Central memory CD4-positive, alpha-beta T cell (primary cell): ENCODE measurements at places on chromosomes 2 and 18.

- no peak for DNase-seq
Observed at GRCh38 chr18:44700652-44701051, 20.0 kb downstream of the SETBP1 start.

- DNase-seq = no peak
Observed at GRCh38 chr2:195632856-195633572, 24.0 kb upstream of the SLC39A10 start.

DNA sequence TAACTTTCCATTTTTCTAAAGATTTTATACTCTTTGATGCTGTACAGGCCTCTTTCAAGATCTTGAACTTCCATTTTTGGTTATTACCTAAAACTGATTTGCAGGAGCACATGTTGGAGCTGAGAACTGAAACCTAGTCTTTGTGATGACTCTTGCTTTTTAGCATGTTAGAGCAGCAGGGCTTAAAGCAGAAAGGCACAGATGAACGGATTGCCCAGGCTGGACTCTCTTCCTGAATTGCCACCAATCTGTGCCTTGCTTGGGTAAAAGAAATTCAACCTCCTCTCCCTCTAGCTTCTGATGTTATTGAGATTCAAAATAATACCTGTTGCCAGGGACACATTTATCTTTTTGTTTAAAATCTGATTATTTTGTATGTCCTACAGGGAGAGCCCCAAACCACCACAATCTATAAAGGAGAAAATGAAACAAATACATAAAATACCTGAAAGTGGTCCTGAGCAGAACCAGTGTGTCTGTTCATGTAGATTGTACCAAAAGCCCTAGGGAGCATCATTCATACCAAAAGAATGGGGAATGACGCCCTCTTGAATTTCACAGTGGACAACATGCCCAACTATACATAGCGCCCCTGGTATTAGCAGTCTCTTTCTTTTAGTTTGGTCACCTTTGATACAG lies 277.0 kb upstream of the MAP2 start:
- DNase-seq = no peak

DNA sequence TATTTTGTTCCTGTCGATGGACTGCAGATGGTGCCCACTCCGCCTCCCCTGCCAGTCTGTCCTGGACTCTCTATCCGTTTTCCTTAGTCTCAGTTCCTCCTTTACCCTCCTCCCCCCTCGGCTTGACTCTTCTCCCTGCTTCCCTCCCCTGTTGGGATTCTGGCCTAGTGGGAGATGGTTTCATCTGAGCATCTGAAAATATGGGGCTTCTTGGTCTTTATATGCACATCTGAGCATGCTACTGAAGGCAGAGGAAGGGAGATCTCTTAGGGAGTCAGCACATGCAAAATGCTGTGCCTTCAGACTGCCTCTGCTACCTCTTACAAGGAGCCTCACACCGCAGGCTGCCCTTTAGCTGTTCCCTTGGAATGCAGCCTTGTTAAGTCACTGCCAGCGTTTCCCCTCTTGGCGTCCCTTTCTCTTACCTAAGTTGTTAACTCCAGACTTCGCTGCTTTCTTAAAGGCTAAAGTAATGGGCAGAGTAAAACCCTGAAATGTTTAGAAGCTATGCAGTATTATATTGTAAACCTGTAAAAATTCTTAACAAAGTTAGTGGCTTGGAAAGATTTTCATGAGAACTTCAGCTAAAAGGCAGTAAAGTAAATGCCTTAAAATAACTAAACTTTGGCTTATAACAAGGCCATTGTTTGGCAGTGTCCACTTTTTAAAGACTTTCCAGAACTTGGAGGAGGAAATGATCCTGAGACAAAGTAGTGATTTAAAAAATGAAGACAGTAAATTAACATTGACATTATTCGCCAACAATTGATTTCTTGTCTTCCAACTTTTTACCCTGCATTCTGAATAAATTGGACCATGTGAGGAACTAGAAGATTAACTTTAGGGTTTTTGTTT lies 49.8 kb downstream of the LDLRAD4 start:
- DNase-seq = no peak

- no peak for DNase-seq
Observed at GRCh38 chr2:46098621-46099062, 198.6 kb upstream of the EPAS1 start.

DNA sequence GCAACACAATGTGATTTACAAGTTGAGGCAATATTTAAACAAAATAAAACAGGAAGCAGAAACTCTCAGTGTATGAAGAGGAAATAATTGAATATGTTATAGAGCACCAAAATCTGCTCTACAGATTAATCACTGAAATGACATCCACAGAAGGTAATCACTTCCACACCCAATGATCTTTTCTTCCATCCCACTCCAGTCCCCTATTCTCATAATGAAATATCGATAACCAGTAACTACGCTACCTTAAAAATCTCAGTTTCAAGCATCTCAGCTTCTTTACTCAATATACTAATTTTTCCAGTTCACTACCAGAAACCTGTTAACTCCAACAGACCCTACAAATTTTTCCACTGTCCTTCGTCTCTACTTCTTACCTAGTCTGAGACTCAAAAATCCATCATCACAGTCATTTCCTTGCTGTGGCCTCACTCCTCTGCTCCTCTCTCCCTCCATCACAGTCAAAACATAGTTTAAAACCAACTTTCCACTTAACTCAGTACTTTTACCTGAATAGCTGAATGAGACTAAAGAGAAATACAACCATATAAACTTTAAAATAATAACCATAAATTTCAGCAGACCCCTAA lies 67.1 kb downstream of the MEMO1 start:
- no peak for DNase-seq

DNA sequence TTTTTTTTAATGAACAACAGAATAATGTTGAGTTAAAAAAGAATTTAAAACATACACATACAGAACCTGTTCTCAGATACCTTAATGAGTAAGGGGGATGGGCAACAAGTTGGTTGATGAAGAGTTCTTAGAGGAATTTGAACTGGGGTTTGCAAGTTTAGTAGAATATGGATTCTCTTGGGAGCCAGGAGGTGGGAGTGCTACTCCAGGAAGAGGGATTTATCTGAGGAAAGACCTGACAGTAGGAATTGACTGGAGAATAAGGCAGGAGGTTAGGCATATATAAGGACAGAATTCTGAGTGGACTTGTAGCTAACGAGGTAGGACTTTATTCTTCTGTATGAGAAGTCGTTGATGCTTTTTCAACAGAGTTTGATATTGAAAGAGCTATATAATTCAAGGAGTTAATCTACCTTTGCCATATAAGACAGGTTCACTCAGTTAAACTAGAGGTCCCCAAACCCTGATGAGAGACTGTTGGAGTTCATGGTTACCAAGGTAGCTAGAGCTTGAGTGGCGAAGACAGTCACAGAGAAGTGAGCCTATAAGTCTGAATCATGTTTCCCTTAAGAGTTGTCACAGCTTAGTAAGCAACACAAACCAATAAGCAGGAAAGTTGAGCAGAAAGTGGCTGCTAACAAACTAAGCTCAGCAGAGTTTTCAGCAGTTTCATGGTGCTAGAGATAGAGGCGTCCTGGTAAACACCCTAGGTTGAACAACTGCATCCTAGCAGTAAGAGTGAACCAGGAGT lies 88.2 kb downstream of the NCOA1 start:
- DNase-seq = no peak

DNA sequence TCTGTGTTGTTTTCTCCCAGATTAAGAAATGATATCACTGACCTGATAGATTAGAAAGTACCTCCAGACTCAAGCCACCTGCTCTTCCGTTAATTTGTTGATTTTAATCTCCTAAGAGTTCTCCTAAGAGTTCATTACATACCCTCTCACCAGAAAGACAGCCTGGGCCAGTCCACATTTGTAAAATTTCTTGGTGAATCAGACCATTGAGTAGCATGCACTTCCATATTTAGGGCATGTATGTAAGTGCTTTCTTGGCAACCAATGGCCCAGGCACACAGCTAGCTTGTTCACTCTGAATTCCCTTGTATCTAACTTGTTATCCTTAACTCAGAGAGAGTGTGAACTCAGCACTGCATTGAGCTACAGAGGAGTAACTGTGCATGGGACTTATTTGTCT lies 158.1 kb upstream of the ACAA2 start:
- no peak for DNase-seq

DNA sequence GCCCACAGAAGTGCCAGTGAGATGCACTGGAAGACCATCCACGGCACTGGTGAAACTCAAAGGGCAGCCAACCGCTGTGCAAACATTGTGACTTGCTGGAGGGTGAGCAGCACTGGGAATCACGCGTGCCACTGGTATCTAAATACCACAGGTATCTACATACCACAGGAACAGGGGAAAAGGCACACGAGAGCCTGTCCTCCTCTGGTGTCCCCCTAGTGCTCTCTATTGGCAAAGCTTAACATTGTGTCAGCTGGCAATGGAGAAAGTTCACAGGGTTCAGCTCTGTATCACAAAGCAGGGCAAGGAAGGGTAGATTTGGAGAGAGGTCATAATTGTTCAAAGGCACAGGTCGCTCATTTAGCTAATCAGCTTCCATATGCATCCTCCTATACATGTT lies 12.6 kb upstream of the SEC11C start:
- no peak for DNase-seq

- no peak for DNase-seq
Observed at GRCh38 chr2:27527182-27527581, 30.5 kb downstream of the GCKR start.

GRCh38 chr18:46481048-46481846 lies 175.8 kb downstream of the LOXHD1 start:
- peak; percentile 24 for DNase-seq

DNA sequence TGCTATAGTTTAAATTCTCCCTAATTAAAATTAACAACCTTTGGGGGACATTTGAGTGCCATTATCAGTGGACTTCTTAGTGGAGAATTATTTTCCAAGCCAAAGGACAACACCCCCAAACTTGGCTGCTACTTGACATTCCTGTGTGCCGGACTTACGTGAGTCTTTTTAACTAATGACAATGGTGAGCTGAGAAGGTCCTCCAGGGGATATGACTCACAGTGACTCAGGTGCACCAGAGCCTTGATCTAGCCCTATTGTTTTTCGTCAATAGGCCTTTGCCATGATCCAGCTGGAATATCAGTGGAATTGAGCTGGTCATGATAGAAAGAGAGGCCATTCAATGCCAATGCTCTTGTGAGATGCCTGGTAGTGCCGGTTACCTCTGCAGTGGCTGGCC lies 118.1 kb upstream of the CXCR4 start:
- no peak for DNase-seq

- no peak for DNase-seq
Observed at GRCh38 chr2:69061525-69061924, 48.5 kb downstream of the ANTXR1 start.

- no peak for DNase-seq
Observed at GRCh38 chr2:223219872-223220657, 168.1 kb downstream of the KCNE4 start.

DNA sequence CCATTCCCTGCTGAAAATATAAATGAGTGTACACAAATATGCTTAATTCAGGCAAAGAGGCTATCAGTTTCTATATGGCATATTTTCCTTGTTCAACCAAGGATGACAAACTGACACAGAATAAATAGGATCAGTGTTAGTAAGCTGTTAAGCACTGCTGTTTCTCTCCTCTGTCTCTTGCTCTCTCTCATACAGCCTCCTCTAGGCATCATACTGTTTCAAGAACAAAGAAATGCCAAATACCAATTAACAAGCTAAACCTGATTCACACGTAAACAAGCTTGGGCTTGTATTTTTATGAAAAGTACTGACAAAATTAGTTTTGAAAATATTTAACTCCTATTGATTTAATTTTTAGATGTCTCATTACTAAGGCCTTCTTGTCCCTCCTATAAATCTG lies 1027.2 kb upstream of the ACVR2A start:
- DNase-seq = no peak

- DNase-seq = peak; percentile 73
Observed at GRCh38 chr2:233422050-233422639, 67.9 kb downstream of the DGKD start.

DNA sequence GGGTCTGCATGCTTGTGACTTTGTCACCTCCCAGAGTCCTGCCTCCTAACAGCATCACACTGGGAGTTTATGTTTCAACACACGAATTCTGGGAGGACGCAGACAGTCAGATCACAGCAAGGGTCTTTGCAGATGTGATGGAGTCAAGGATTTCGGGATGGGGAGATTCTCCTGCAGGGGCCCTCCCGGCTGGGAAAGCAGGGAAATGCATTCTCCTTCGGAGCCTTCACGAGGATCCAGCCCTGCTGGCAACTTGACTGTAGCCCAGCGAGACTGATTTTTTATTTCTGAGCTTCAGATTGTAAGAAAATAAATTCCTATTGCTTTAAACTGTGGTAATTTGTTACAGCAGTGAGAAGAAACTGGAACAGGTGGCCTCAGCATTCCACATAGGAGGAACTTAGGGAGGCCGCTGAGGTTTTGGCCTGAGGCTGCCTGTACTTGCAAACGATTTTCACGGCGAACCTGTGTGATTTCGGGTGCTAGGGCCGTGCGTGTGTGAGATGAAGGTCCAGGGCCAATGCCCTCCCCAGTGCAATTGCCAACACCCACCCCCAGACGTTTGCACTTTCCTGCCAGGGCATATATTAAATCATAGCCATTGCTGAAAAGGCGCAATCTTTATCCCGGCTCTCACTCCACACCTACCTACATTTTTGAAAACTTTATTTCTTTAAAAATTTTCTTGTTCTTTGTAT lies 79.8 kb downstream of the ASB1 start:
- DNase-seq = no peak

DNA sequence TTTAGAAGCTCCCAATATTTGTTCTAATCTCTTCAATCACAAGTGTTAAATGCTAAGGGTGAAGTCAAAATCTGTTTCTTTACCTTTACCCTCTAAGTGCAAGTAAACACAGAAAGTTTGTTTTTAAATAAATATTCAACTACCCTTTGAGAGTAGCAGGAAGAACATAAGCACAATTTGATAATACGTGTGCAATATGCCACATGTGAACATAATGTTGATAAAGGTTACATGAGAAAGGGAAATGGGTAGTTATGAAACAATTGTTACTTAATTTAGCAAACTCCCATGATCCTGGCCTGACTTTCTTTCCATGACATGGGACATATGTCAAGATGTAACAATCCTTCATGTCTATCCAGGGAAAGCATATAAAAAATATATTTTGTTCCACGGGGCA lies 7.1 kb downstream of the SPRED2 start:
- DNase-seq = no peak

DNA sequence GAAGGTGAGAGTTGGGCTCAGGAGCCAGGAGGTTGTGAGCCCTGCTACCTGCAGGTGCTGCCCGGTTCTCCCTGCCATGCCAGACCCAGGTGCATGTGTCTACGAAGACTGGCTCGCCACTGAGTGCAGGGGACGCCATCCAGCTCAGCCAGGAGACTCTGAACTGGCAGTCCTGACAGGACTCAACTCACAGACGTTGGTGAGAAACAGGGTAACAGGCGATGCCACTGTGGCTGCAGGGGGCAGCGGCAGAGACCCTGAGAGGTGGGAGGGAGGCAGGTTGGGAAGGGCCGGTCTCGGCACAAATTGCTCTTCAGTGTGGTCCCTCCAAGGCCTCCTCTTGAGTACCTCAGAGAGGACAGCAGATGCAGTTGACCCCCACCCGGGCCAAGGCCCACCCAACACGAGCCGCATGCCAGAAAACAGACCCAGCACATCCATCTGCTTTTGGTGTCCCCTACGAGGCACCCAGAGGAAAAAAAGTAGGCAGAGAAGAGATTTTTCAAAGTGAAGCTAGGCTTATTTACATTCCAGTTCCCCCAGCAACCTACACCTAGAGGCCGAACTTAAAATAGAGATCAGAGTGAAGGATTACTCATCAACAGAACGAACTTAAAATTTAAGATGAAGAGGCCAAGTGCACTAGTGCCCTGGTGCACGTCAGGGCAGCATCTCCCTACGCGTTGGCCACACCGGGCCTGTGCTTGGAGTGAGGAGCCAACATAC lies 184.8 kb downstream of the SEPTIN10 start:
- no peak for DNase-seq
